ENCODE measurements at places on chromosomes 3 and 15.
A peak's percentile ranks its signal among the peaks of the same experiment; 100 is the strongest.

DNA sequence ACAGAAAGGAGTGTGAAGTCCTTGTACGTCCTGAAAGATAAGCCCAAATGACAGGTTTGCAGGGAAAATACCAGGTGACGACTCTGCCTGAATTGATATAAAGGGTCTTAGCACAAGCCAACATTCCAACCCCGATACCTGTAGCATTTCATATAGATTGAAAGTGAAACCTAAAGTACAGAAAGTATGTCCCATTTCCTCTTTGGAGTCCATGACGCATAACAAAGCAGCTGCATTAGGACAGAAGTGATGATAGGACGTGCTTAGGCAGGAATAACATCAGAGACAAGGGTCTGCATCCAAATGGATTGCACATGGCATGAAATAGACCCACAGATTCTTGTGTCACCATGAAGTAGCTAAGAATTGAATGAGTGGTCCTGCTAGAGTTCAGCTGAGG is 187.0 kb upstream of the ROBO1 start:
- DNase-seq: no peak

DNA sequence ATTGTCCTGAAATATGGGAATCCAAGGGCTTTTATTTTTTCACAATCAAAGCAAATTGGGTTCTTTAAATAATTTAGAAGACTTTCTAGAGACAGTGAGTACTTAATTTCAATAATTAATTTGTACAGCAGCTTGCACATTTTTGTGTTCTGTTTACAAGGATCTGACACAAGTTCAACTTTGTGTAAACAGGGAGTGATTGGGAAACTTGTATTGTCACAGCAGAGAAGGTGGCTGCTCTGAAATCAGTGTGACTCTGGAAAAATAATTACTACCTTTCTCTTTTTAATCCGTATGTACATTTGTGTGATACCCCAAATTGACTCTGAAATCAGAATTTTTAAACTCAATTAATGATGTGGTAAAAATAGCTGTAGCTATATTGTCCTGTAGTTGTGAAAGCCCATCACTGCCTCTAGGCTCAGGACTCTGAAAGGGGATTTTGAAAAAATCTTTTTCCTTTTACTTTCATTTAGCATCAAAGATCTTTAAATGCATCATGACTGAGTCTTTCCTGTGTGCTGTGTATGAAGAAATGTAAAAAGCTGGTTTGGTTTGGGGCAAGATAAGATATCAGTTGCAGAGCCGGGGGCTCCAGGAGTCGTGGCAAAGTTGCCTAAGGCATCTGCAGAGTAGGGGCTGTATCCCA is 45.1 kb downstream of the MFSD1 start:
- no peak for DNase-seq

GRCh38 chr3:29324180-29324651 is 43.3 kb downstream of the RBMS3 start:
- peak; percentile 15 for DNase-seq

DNA sequence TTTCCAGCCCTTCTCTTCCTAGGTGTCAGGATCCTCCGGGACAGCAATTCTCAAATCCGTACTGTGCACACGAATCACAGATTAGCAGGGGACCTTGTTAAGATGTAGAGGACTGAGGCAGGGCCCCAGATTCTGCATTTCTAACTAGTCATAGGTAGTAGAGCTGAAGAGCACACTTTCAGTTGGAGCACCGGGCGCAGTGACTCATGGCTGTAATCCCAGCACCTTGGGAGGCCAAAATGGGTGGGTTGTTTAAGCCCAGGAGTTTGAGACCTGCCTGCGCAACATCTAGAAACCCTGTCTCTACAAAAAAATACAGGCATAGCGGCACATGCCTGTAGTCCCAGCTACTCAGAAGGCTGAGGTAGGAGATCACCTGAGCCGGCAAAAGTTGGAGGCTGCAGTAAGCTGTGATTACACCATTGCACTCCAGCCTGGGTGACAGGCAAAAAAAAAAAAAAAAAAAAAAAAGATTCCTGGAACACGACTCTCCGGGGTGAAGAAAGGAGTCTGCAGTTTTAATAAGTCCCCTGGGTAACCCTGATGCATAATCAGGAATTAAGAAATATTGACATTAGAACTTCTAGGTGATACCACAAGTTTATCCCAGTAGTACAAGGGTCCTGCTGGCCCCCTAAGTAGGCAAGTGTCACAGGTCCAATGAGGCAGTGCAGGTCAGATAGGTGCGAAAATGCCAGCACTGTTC is 21.4 kb upstream of the IGDCC3 start:
- DNase-seq: no peak

- no peak for DNase-seq
Measured at GRCh38 chr15:62896380-62896866, 146.1 kb upstream of the TPM1 start.

- no peak for DNase-seq
Measured at GRCh38 chr3:194443901-194444300, 42.9 kb downstream of the ATP13A3 start.

DNA sequence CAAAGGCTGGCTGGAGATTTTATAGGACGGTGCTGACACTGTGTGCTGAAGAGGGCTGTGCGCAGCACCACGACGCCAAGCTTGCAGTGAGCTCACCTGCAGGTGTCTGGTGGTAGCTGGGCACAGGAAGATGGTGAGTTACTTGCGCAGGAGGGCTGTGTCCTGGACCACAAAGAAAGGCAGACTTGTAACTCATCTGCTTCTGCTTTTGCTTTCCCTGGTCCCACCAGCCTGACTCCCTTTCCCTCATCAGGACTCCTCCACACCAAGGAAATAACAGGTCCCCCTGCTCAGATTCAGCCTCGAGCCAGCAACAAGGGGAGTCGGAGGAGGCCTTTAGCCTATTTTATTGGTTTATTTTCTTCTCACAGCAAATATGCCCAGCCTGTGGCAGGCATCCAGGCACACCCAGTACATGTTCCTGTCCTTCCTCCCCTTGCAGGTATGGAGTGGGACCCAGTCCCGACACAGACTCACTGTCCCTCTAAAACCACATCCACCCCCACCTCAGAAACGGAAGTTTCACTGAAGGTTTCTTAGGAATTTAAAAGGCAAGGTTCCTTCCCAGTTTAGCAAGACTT is 35.6 kb upstream of the FLNB start:
- DNase-seq: no peak
